EH (cell line): ENCODE measurements at places on chromosomes 4 and X.
A peak's percentile ranks its signal among the peaks of the same experiment; 100 is the strongest.

DNA sequence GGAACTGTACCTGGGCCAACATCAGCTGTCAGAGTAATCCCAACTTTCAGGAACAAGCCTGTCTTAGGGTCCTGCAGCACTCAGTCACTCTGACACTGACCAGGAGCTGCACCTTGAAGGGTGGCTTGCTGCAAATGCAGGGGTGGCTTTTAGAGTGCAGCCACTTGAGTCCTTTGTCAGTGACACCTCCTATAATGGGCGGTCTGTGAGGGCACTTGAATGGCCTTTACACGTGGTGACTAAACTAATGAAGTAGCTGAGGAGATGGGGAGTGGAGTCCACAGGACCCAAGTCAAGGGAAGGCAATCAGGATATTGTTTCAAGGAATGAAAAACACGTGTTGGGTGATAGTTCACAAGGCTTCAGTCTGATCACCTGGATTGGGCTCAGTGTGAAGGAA lies 11.1 kb upstream of the LNX1 start:
- DNase-seq: no peak

DNA sequence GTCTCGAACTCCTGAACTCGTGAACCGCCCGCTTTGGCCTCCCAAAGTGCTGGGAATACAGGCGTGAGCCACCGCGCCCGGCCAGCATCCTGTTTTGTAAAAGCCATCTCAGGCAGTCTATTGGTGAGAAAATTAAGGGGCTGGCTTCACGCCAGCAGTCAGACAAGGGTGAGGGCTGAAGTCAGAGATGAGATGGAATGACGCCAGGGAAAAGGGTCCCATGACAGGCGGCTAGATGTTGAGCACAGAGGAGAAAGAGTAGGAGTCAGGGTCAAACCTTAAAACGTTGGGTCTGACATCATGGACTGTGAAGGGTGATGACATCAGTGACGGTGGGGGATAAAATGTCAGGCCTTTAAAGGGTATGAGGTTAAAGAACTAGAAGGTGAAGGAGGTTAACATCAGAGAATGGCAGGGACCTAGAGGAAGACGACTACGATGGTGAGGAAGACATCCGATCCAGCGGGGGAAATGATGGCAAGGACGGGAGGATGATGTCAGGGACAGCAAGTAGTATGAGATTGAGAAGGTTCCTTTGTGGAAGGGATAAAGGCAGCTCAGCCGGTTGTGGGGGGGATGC lies 504 bp upstream of the RBM3 start:
- no peak for DNase-seq

DNA sequence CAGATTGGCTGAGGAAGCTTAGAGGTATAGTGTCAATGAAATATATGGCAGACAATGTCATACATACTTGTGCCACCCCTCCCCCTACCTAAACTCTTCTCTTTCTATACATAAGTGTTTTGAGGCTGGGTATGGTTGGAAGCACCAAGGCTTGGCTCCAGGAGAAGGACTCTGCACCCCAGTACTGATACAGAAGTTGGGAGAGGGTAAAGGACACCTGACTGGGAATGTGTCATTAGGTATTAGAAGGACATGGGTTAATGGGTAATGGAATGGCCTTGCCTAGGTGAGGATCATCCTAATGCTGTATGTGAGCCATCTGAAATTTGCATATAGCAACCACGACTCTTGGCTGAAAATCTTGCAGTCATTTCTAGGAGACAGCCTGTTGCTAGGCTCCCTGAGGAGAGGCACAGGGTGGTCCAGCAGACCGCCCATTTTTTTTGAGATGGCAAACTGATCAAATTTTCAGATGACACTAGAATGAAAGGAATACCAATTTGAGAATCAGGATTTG lies 26.8 kb upstream of the AP1S2 start:
- DNase-seq: no peak

DNA sequence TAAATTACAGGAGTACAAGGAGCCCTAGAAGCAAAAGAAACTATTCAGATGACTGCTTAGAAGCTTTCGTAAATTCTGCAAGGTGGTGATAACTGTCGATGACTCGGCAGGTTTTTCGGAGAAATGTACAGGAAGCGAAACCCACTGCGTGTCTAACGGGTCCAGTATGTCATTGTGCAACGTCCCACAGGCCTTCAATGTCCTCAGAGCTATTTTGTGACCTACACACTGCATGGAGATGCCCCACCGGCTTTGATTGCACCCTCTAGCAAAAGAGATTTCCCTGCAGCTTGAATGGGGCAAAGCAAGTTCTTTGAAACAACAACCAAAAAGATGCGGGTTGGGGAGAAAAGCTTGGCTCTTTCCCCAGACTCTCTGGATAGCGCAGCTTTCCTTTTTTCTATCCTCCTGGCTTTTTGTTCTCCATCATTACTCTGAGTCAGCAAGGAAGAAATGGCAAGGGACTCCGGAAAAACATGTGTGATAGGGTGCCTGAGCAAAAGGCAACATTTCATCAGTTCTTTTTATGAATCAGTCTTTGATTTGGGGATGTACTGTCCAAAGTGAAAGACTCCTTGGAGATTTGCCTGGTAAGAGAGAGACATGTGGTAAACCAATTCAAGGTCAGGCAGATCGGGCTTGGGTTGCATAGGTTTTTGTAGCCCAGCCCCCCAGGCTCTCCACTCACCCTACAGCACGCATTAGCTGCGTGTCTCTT lies 112.0 kb upstream of the TBL1X start:
- DNase-seq: peak; percentile 70

DNA sequence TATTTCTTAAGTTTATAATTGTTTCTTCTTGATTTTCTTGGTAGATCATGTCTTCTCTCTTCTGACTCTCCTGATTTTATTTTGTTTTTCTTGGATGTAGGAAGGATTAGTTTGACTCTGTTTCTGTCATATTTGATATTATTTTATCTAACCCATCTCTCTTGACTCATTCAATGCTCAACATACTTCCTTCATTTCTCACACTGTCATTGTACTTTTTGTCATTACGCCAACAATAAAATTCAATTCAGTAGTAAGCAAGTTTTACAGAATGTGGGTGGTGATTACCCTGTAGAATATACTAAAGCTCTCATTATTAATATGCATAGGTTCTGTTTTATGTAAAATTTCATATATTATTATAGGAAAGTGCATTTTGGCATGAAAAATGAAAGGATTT lies 1303.0 kb upstream of the AGA start:
- DNase-seq: no peak

- no peak for DNase-seq
Measured at GRCh38 chrX:109184506-109185139, 297.3 kb downstream of the GUCY2F start.

GRCh38 chr4:96936886-96937285 lies 1097.0 kb downstream of the PDHA2 start:
- no peak for DNase-seq

DNA sequence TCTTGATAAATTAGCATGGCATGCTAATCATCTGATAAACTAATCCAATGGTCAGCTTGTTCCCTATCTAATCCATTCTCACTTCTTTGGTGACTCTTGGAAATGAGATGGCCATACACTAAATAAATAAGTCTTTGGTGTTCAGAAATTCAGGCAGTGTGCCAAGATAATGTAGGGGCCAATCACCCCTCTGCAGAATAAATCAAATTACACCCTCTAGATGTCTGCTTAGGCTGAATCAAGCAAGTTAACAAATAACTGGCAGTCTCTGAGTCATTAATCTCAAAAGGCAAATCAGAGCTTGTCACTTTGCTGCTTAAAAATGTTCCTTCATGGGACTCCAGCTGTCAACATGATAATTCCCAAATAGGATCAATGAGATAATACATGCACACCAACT lies 97.4 kb downstream of the NLGN4X start:
- DNase-seq: no peak

DNA sequence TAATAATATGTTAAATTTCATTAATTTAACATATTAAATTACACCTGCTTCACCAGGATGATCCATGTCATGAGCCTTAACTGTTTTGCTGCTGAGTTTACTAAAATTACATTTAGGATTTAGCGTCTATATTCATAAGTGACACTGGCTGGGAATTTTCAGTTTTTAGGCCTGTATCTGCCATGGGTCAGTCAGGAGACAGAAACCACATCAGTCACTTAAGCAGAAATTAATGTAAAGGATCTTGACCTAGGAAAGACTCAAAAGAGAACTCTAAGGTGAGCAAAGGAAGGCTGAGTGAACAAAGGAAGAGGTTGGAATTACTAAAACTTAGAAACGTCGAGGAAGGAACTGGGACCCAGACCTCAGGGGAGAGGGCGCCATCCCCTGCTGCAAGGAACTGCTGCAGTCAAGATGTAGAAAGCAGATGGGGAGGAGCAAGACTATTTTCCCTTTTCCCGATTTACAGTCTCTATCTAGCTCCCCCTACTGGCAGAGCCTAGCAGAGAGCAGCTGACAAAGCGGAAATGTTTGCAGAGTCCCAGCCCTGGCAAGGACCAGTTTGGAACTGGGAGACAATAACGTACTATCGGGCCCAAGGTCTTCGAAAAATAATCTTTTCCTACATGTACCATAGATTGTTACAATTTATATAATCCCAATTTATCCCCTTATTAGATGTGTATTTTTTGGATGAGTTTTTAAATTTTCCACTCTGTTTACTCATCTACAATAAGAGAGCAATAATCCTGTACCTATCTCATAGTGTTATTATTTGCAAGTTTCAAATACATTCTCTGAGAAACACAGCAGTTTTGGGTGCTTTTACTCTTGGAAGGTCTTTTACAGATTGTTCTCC lies 22.6 kb upstream of the RBBP7 start:
- peak; percentile 75 for DNase-seq

DNA sequence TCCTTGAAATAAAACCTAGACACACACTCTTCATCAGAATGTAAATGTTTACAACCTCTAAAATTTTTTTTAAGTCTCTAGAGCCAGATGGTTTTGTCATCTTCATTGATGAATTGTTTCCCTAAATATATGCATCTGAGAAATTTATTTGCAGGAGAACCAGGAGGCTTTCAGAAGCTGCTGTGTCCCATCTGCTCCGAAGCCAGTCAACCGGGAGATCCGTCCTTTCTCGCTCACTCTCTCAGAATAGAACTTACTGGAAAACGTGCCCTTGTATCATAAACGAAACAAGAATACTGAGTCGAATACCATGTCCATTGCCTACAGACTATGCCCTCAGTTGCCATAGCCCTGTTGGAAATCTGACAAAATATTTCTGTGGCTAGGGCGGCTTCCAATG lies 103.5 kb downstream of the SLC34A2 start:
- no peak for DNase-seq

- no peak for DNase-seq
Measured at GRCh38 chr4:121076416-121076815, 4.1 kb upstream of the NDNF start.

DNA sequence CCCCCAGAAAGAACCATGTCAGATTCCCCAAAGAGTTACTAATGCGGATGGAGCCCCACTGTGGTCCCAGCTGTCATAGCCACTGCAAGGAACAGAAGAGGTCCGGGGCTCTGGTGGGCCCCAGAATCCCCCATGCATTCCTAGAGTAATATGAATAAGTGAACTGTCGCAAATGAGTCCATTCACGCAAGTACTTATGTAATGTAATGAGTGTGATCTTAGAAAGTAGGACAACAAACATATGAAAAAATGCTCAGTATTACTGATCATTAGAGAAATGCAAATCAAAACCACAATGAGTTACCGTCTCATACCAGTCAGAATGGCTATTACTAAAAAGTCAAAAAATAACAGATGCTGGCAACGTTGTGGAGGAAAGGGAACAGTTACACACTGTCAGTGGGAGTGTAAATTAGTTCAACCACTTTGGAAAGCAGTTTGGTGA lies 141.5 kb upstream of the RBPJ start:
- no peak for DNase-seq

GRCh38 chr4:159443975-159444374 lies 341.1 kb downstream of the RAPGEF2 start:
- DNase-seq: peak; percentile 7

DNA sequence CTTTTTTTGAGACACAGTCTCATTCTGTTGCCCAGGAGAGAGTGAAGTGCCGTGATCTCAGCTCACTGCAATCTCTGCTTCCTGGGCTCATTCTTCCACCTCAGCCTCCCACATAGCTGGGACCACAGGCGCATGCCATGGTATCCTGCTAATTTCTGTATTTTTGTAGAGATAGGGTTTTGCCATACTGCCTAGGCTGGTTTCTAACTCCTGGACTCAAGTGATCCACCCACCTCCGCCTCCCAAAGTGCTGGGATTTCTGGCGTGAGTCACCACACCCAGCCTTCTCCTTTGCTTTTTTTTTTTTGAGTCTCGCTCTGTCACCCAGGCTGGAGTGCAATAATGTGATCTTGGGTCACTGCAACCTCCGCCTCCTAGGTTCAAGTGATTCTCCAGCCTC lies 94.1 kb downstream of the PDS5A start:
- peak; percentile 18 for DNase-seq

- DNase-seq: no peak
Measured at GRCh38 chr4:19346636-19347035, 905.1 kb upstream of the SLIT2 start.

GRCh38 chrX:9341291-9342201 lies 123.3 kb upstream of the TBL1X start:
- DNase-seq: peak; percentile 76

DNA sequence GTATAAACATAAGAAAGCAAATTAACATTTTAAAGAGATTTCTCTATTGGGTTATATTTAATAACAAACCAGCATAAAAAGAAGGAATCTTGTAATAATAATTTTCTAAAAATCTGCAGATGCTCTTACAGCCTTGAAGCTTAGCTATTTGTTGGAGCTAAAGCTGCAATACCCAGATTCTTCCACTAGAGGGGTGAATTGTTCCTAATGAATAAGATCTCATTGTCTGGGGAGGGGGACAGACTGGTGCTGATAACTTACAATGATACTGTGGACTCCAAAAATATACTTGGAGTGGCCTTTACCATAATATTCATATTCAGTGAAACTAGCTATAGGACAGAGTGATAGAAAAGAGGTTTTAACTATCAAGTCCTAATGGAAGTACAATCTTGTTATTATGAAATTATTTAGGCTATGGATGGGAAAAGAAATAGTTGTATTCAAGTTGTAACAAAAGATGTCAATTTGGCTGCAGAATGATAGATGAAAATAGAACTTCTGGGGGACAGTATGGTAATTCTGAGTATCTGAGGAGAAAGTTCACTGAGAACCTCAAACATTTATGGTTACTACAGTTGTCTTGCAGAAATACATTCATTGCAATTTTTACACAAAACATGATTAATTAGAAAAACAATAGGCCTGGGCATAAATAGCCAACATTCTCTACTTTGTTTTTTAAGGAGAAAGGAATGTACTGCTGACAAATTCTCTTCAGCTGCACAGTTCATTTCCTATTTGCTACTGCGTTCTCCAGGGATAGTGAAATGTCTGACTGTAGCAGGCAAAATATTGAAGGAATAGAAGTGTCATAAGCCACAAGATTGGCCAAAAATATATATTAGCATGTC lies 443.3 kb downstream of the GBA3 start:
- DNase-seq: peak; percentile 25

- DNase-seq: no peak
Measured at GRCh38 chrX:112874614-112875013, 34.0 kb upstream of the AMOT start.

- peak; percentile 90 for DNase-seq
Measured at GRCh38 chr4:89134775-89135319, 23.5 kb downstream of the TIGD2 start.
